Hepatic stellate cell (primary cell): ENCODE measurements at places on chromosomes 13 and 19.

DNA sequence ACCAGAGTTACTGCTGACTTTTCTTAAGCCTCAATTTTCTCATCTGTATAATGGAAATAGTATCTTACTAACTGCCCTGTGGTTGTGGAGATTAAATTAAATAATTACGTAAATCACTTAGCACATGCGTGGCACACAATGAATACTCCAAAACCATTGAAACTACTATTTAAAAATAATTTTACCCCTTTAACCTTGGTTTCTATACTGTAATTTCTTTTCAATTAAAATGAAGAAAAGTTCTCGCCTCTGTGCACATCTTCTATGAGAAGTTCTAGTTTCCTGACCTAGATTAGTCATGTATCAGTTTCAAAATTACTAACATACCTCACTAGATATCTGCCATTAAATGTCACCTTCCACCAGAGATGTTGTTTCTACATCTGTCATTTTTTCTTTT is 5.7 kb downstream of the SLITRK1 start:
- no peak for DNase-seq

DNA sequence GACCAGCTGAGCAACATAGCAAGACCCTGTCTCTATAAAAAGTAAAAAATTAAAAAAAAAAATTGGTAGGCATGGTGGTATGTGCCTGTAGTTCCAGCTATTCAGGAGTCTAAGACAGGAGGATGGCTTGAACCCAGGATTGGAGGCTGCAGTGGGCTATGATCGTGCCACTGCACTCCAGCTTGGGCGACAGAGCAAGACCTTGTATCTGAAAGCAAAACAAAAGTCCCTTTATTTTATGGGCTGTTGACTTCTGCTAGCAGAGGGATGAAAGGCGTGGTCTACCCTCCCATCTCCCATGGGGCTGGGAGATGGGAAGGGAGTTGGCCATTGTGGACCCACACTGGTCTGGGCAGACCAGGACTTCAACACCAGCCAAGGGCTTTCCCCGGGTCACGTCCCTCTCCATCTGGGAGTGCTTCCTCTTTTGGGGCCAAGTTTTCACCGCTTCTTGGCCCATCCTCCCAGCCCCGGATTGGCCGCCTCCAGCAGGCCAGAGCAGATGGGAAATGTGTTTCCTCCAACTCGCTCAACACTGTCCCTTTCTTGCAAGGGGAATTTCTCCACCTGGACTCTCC is 2.2 kb upstream of the TNFSF9 start:
- DNase-seq, result no peak

- DNase-seq, result no peak
These were observed 238.3 kb upstream of the MAB21L1 start for GRCh38 chr13:35714588-35715377.

GRCh38 chr13:61831026-61831425 is 415.4 kb upstream of the PCDH20 start:
- DNase-seq, result no peak

DNA sequence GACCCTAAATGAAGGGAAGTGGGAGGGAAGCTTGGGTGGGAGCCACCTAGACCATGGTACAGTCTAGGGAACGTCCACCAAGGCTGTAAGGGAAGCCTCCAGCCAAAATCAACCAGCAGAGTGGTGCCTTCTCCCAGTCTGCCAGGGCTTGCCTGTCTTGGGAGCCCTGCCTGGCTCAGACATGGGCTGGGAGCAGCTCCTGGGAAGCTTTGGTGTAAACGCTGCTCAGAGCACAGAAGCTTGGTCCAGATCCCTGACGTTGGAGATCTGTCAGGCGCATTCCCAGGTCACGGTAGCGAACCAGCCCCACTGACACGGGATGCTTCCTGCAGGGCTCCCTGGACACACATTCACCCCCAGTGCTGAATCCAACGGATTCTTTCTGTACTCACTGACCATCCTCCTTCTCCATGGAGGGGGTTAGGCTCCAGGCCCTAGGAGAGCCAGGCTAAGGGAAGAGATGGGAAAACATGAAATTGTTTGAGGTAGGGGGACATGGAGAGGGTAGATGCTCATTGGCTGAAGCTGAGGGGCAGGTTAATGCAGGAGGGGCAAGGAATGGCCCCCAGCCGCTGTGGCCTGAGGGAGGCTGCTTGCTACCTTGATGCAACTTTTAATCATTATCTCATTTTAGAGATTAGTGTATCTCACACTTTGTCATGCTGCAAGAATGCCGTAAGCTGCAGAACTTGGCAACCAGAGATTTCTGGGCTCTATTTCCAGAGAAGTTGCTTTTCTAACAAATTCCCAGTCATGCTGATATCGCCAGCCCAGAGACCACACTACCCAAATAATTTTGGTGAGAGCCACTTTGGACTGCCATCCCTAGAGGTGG is 195.8 kb downstream of the UQCRFS1 start:
- DNase-seq, result no peak

- no peak for DNase-seq
These were observed 20.7 kb downstream of the IGFL1 start for GRCh38 chr19:46250076-46250735.

DNA sequence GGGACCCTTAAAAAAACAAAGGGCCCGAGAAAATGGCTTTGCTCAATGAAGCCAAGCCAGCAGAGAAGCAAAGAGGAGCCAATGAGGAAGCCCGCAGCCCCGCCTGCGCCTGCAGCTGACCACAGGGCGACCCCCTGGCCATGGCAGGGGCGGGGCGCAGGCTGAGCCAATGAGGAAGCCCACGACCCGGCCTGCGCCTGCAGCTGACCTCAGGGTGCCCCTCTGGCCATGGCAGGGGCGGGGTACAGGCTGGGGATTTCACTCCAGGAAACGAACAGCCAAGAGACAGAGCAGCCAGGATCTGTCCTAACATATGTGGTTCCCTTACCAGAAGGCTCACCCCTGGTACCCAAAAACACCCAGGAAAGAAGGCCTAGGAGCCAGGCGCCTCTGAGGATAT is 101.4 kb downstream of the STK24 start:
- DNase-seq, result no peak

DNA sequence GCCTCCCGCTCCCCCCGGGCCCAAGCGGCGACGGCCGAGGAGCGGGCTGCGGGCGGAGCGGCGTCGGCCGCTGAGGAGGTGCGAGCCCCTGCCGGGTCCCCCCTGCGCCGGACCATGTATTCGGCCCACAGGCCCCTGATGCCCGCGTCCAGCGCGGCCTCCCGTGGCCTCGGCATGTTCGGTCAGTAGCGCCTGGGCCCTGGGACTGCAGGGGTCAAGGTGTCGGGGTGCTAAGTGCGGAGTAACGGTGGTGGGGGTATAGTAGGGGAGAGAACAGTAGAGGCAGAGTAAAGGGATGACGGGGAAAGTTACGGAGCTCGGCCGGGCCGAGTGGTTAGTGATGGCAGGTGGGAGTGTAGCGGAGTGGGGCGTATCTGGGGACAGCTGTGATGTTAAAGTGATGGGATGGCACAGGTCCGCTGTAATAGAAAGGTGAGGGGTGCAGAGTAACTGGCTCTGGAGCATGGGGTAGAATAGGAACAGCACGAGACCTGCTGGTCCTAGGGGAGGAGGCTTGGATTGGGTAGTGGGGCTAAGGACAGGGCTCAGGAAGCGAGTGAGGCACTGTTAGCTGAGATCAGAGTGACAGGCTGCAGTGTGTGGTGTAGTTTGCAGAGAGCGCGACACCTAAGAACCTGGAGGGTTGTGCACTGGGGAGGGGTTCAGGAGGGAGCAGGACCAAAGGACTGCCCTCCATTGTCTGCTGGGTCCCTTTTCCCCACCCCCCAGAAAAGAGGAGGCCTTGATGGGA is 15.7 kb downstream of the CIC start:
- no peak for DNase-seq
